CD4-positive, alpha-beta T cell treated with Interleukin-10 for 1 hour (primary cell): ENCODE measurements at places on chromosomes 7 and 10.

DNA sequence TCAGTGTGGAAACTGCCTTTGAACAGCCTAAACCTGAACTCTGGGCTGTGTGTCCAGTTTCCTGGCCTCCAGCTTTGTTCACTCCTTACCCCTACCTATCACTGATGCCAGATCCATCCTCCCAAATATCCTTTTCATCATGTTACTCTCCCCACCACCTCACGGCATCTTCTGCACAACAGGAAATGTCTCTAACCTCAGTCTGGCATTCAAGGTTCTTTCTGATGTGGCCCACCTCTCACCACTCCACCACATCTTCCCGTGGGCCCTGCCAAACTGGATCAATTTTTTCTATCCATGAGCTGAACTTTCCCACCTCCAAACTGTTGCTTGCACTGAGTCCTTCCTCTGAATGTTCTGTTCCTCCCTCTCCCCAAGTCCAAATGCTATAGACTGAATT lies 35.8 kb upstream of the MAP3K8 start:
- peak; percentile 23 for DNase-seq

DNA sequence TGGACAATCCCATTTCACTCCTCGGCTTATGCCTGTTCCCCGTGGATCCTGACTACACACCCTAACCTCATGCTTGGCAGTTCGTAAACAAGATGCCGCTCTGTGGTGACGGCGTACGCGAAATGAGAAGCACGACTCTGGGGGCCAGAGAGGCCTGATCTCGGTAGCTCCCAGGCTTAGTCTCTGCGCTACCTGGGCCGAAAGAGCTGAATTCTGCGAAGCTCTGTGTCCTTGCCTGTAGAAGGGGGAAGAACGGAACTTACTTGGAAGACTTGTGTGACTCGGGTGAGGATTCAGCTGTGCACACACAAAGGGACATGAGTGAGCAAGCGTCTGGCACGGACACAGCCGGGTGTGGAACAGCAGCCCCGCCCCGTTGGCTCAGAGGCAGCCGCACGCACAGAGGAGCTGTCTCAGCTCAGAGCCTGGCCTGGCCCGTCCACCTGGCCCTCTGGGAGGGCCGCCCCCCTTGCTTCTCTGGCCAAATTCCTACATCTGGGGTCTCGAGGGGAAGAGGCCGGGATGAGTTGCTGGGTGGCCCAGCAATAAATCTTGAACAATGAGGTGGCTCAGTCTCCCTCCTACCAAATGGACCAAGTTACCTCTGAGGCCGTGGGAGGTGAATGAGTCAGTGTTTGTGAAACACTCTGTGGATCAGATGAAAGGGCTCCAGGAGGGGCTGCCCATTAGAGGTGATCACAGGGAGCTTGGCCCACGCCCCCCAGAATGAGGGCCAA lies 83.8 kb downstream of the PDGFA start:
- no peak for DNase-seq

GRCh38 chr10:35324196-35324595 lies 12.1 kb upstream of the CCNY start:
- no peak for DNase-seq

DNA sequence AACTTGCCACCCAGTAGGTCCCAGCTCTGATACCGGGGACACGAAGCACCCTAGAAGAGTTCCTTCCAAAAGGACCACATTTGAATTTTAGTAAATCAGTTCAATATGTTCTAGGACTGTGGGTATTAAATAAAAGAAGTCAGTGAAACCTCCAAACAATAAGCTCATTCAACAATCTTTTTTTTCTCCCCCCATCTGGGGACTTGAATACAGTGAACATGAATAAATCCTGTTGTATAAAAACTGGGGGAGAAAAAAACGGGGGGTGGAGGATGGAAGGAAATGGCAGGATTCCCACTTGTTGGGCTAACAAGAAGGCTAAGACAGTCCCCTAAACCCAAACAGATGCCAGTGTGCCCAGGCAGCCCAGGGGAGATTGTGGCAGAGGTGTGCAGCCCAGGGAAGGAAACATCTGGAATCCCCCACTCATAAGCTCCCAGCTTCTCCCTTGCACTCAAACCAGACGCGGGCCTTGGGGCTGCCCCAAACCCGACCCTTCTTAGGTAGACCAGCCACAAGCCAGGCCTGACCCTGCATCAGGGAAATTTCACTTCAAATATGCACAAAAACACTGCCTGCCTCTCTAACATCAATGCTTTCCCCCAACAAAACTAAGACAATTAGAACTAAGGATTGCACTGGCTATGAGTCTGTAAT lies 8.8 kb downstream of the AFAP1L2 start:
- DNase-seq, result no peak

- DNase-seq, result no peak
Observed at GRCh38 chr10:5557799-5558771, 33.3 kb downstream of the CALML3 start.

DNA sequence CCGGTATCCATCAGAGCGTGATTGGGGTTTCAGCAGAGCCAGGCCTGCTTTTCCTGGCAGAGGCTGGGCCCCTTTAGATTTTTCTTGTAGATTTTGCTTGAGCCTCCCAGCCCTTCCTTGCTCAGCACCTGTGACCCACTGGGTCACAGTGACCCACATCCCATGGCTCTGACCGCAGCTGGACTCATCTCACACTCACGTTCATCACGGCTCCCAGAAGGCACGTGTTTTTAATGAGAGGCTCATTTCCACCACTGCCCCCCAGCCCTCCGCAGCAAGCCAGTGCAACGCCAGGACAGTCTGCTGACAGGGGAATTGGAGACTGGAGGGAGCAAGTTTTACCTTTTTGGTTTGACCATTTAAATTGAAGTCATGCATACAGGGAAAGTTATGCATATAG lies 155.7 kb downstream of the CUX1 start:
- no peak for DNase-seq

GRCh38 chr10:78543749-78544362 lies 510.2 kb downstream of the RPS24 start:
- no peak for DNase-seq

- DNase-seq, result no peak
Observed at GRCh38 chr7:68535266-68535665, 1063.0 kb upstream of the AUTS2 start.

DNA sequence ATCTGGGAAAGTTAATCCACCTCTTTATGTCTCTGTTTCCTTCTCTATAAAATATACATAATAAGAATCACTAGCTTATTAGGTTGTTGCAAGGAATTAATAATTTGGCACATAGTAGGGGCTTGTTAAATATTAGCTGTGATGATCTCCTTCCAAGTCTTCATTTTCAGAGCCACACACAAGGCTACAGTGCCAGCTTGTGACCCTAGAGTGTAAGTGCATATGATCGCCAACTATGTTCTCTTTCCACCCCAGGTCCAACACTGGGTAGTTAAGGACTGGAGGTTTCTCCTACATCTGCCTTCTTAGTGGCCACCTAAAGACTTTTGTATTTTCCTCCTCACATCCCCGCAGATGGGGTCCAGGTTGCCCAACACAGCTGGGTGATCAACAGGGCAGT lies 17.9 kb upstream of the ACSM6 start:
- no peak for DNase-seq

GRCh38 chr10:132698761-132699391 lies 87.1 kb downstream of the NKX6-2 start:
- no peak for DNase-seq

- no peak for DNase-seq
Observed at GRCh38 chr7:69398986-69399385, 199.3 kb upstream of the AUTS2 start.

DNA sequence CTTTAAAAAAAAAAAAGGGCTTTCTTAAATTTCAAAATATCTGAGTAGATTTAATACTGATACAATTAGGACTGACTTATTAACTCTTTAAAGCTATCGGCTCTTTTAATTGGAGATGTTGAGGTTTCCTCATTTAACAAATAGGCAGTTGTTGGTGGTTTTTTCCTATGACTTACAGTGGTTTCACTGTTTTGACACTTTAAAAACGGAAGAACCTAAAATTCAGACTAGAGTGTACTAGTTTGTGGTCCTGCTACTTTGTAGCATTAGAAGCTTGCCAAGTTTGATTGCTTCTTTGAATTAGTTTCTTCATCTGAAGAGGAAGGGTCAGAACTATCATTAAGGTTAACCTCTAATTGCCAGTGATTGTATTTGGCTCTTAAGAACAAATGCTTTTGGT lies 27.7 kb downstream of the CUL1 start:
- no peak for DNase-seq

DNA sequence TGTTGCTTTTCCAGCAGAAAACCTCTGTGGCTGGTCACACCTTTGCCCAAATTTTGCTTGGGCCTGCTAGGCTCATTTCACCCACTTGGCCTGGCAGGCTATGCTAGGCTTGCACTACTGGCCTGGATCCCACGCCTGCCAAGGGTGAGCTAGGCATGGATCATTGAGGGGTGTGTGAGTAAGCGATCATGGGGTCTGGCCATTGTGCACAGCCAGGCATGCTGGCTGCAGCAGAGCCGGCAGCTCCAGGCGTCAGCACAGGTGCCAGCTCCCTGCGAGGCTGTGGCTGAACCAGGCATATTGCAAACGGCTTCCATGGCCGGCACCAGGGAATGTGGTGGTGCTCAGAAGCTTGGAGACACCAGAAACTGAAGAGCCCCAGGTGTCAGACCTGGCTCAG lies 19.2 kb downstream of the CFAP70 start:
- no peak for DNase-seq

DNA sequence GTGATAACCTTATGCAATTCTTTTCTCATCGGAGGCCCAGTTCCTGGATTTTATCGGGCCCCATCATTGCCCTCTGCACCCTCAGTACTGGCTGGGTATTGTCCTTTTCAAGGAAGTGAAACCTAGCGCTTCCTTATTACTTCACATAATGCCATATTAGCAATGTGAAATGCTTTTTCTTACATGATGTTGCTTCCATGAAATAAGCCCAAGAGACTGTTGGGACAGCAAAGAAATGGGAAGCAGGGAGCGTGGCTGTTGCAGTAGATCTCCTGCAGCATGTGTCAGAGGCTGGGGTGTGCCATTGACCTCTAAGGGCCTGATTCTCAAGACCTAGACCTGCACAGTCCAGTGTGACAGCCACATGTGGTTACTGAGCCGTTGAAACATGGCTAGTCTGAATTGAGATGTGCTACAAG lies 8.1 kb downstream of the CHN2 start:
- peak; percentile 5 for DNase-seq

DNA sequence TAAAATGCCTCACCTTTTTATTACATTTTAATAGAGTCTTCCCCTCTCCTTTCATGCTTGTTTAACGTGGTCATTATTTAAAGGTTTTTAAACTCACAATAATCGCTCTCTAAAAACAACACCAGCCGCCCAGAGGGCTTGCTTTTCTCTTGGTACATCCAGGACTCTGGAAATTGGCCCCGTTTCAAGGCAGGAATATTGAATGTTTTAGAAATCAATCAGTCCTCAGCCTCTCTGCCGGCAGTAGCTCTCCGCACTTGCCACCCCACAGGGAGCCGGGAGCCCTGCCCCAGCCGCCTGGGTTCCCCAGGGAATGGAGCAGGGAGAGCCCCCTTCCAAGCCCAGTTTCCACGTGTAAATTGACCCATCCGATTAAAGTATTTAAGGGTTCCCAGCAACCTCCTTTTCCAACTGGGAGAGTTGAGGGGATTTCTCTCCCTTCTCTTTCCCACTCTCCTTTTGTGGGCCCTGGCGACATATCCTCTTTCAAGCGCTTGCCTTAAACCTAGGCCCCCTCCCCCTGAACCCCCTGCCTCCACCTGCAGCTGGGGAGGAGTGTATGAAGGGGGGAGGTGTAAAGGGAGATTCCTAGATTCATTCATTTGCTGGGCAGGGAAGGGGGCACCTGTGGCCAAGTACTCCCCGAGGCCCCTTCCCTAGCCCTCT lies 1.9 kb downstream of the FGF8 start:
- no peak for DNase-seq

DNA sequence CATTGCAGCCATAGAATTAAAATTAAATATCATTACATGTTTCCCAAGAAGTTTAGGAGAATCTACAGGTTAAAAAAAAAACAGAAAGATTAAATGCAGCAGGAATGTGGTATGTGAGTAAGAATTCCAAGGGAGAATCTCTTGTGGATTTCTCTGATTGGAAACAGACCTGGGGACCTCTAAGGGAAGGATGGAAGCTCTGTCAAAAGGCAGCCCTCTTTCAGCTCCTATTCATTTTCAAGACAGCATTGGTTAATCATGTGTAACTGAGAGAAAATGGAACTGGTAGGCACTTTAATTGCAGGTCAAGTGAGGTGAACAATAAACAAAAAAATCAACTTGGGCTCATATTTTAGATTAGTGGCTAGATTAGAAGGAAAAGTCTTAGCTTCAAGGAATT lies 81.4 kb upstream of the MTPN start:
- no peak for DNase-seq

GRCh38 chr7:18993933-18994668 lies 123.3 kb downstream of the TWIST1 start:
- DNase-seq, result no peak

DNA sequence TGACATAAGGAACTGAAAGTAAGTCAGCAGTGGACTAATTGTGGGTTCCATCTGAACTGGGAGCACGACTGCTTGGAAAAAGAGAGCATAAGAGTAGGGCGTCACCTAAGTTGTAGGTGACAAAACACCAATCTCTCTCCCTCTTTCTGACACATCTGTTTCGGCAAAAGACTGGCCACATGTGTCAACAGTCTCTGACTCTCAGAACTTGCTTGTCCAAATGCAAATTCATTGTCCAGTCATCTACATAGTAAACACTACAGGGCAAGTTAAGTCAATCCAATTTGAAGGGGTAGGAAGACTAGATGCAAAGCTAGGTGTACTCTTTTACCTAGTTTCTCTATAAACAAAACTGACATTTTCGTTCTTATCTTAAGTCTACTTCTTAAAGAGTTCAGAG lies 87.7 kb downstream of the ZNF438 start:
- DNase-seq, result no peak

GRCh38 chr10:7438196-7438986 lies 27.6 kb upstream of the SFMBT2 start:
- no peak for DNase-seq

GRCh38 chr7:112105584-112106530 lies 100.3 kb downstream of the DOCK4 start:
- DNase-seq, result no peak

DNA sequence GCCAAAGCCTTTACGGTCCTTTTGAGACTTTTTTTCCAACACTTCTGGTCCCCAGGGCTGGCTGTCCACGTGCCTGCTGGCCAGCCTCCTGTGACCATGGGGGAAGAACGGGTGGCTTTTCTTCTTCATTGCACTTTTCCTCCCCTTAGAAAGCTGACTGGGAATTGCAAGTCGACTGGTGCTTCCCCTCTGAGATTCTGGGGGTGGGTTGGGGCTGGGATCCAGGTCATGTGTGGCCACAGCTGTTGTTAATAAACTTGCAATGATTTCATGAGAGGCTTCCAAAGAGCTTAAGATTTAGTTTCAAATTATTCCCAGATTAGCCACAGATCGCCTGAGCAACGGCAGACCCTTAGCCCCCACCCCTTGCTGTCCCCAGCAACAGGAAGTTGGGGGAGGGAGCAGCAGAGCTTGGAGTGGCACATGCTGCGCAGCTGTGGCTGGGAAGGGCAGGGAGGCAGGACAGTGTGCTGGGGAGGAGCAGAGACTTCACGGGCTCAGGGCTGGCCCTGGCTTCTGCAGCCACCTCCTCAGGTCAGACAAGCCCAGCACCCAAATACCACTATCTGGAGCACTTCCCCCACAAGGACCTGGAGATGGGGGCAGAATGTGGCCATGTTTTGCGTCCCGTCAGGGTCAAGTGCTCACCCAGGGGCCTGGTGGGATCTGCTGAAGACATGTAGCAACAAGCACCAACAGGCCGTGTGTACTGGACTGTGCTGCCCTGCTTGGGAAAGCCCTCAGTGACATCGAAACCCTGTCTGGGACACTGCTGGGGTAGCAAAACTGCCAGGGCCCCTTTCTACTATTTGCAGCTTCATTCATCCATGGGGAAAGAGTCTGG lies 147.1 kb downstream of the RNF216 start:
- no peak for DNase-seq

- no peak for DNase-seq
Observed at GRCh38 chr10:90413196-90413595, 444.6 kb downstream of the HTR7 start.

- DNase-seq, result no peak
Observed at GRCh38 chr7:43674559-43675436, 54.5 kb downstream of the COA1 start.
